ENCODE measurements at places on chromosomes 11 and 22.

DNA sequence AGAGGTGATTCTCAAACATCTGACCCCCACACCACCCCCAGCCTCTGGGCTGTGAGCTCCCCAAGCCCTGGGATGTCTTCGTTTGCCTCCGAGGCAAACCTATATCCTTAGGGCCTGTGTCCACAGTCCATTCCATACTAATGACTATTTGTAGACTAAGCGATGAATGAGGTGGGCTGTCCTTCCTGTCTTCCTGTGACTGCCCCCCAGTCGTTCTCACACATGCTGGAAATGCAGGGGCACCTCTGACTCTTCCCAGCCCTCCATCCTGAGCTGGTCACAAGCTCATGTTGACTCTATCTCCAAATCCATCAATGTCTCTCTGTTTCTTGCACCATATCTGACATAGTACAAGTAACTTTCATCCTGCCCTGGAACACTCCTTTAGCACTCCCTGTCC lies 4.8 kb downstream of the ATG16L2 start:
- no peak for DNase-seq

- no peak for DNase-seq
Measured at GRCh38 chr11:24588081-24588480, 91.2 kb downstream of the LUZP2 start.

DNA sequence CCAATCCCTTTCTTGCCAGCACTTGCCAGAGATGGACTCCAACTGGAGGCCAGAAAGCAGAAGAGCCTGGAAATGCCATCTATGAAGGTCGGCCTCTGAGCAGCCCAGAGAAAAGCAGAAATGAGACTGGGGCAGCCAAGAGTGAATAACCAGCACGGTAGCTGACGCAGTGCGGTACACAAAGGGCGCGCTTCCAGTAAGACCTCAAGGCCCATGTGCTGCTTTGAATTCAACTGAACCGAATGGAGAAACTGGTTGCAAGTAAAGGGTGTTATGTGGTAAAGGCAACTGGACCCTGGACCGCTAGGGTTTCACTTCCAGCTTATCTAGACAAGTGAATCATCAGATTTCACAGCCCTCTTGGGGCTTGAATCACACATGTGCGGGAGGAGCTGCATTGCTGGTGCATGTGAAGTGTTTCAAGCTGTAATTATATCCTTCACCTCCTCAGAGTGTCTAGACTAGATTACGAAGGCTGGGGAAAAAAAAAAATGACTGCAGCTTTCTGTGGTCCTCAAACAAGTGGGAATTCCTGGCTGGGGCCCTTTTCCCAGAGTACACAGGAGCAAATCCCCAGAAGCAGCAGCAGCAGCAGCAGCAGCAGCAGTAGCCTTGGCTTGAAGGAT lies 128.9 kb downstream of the CCDC34 start:
- DNase-seq: peak; percentile 47

- no peak for DNase-seq
Measured at GRCh38 chr22:42645938-42646568, 3.1 kb downstream of the CYB5R3 start.

GRCh38 chr11:89477175-89477574 lies 14.0 kb downstream of the NOX4 start:
- no peak for DNase-seq
